ENCODE measurements at places on chromosomes 3 and 15. TPM values are rescaled to one million over a fixed set of nuclear protein-coding genes. Genes with fewer than 3 reads are reported as not detected.

- H3K4me1 ChIP-seq: peaks cover 31% of the 10 kb centered on the region
- H3K27ac ChIP-seq: peak within 1 kb of the TSS; percentile 67
- no peak for DNase-seq
- peaks cover 32% of the 10 kb centered on the region for H3K36me3 ChIP-seq
Measured at GRCh38 chr3:42090973-42091731, at the start of gene TRAK1. TRAK1 (plus strand) TSS chr3:42091357; CDS start chr3:42091470, 113 bp downstream.

Gene ARMC8
- 53.2 TPM for total RNA-seq

Gene BUB1B
- 94.9 TPM for total RNA-seq

- no peaks in the 10 kb centered on the region for H3K4me1 ChIP-seq
- no peak overlapping the region for H3K4me3 ChIP-seq
- peaks cover 2% of the 10 kb centered on the region for H3K27me3 ChIP-seq
- no peak for DNase-seq
- H3K36me3 ChIP-seq: no peaks in the 10 kb centered on the region
Measured at GRCh38 chr3:120670576-120670975, 11.5 kb downstream of the HGD start.

Gene NDN
- 5.1 TPM for total RNA-seq

Gene SOX14
- not detected for total RNA-seq

DNA sequence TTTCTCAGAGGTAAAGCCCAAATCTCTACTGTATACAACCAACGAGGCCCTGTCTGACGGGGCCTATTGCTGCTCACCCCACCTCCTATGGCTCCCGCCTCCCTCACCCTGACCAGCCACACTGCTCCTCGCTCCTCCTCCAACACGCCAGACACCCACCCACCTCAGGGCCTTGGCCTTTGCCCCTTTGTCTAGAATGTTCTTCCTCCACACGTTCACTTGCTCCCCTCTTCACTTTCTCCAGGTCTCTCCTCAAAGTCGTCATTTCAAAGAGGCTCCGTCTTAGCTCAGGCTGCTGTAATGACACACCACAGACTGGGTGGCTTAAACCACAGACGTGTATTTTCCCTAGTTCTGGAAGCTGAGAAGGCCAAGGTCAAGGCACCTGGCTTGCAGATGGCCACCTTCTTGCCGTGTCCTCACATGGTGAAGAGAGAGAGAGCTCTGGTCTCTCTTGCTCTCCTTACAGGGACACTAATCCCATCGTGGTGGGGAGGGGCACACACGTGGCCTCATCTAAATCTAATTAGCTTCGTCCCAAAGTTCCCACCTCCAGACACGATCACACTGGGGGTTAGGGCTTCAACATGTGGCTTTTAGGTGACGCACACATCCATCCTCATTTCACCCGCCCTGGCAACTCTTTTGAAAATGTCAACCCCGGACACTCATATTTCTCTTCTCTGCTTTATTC, 98.2 kb downstream of the TLE3 start:
- no peaks in the 10 kb centered on the region for H3K36me3 ChIP-seq
- no peaks in the 10 kb centered on the region for H3K4me1 ChIP-seq
- no peak overlapping the region for H3K27ac ChIP-seq
- no peak for DNase-seq
- no peak overlapping the region for H3K4me3 ChIP-seq

DNA sequence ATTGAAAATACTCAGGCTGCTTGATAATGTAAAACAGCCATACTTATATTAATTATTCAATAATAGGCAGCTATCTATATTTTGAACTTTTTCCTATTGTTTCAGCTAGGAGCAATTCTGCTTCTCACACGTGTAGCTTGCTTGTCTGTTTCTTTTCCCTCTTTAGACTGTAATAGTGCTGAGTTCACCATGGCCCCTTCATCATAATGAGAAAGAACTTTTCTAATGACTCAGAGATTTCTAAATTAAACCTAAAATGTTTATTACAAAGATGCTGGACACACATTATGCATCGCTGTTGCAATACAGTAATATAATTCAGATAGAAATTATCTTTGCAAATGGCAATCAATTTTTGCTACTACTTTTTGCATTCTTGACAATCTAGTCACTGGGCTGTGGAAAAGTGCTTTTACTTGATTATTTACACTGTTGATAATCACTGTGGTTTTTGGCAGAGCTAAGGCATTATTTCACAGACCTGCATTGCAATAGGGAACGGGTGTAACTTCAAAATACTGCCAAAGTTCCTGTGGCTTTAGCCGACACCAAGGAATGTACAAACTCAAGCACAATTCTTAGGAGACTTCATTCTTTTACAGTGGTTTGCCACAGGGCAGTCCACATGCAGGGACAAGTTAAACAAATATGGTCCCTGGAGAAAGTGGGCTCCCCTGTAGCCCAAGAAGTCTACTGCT, 281.0 kb upstream of the TBL1XR1 start:
- no peak for DNase-seq
- H3K27me3 ChIP-seq: no peaks in the 10 kb centered on the region
- no peak overlapping the region for H3K27ac ChIP-seq
- no peaks in the 10 kb centered on the region for H3K36me3 ChIP-seq
- no peak overlapping the region for H3K4me3 ChIP-seq
- no peaks in the 10 kb centered on the region for H3K4me1 ChIP-seq

Gene GPR149
- not detected for total RNA-seq

GRCh38 chr3:144036498-144036897, 64.9 kb downstream of the DIPK2A start:
- peaks cover 7% of the 10 kb centered on the region for H3K4me1 ChIP-seq
- no peak overlapping the region for H3K27ac ChIP-seq
- no peaks in the 10 kb centered on the region for H3K27me3 ChIP-seq
- no peaks in the 10 kb centered on the region for H3K36me3 ChIP-seq

DNA sequence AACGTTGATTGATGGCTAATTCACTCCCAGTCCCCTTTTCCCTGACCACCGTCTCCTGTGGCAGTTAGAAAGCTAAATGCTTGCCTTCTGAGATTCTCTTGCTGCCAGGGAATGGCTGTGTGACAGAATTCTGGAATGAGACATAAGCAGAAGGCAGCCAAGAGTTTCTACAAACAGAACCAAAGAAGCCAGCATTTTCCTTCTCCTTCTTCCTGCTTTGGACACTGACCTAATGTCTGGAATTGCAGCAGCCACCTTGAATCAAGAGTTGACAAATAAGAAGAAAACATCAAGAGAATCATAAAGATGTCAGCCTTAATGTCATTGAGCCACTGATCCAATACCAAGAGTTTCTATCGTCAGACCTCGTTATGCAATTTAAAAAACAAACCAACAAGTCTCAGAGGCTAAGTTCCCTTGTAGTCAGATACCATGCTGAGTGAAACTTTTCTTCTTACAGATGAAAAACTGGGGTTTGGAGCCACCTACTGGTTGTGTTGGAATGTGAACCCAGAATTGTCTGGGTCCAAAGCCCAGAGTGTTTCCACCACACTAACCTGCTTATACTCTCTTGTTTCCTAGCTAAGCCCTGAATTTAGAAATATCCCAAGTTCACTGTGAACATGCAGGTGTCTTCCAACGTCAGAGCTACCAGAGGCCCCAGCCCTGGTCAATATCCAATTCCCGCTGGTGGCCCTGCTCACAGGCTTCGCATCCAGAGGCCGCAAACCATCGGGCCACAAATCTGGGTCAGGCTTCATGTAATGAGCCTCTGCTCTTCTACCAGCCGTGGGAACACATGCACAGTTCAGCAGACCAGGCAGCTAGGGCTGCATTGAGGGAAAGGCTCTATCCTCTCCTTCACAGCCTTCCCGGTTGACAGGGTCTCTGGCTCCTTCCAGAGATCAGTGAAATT, 42.5 kb downstream of the MCF2L2 start:
- no peaks in the 10 kb centered on the region for H3K36me3 ChIP-seq
- DNase-seq: peak; percentile 76
- no peaks in the 10 kb centered on the region for H3K27me3 ChIP-seq
- no peak overlapping the region for H3K27ac ChIP-seq
- peaks cover 4% of the 10 kb centered on the region for H3K4me1 ChIP-seq
- H3K4me3 ChIP-seq: no peak overlapping the region

- no peak overlapping the region for H3K4me3 ChIP-seq
- no peaks in the 10 kb centered on the region for H3K36me3 ChIP-seq
- H3K4me1 ChIP-seq: no peaks in the 10 kb centered on the region
- no peaks in the 10 kb centered on the region for H3K27me3 ChIP-seq
Measured at GRCh38 chr15:54582863-54583643, 604.8 kb downstream of the UNC13C start.

Gene RSRC1
- total RNA-seq: 44.9 TPM

DNA sequence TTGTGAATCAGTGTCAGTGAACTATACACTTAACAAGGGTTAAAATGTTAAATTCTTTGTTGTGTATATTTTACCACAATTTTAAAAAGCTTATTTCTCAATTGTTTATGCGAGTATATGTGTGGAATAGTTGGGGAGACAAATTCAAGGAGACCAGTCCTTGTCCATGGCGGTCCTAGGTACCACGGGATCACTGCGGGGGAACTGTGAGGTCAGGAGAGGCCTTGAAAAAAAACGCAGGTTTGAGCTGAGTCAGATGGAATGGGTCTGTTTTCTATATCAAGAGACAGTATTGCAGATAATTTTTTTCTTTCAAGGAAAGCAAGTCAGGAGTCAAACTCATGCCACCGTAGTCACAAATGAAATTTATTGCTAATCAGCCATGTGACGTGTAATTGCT, 18.5 kb downstream of the IGF1R start:
- no peaks in the 10 kb centered on the region for H3K36me3 ChIP-seq
- no peaks in the 10 kb centered on the region for H3K27me3 ChIP-seq
- H3K27ac ChIP-seq: no peak overlapping the region
- H3K4me3 ChIP-seq: no peak overlapping the region

Gene IL16
- total RNA-seq: 240 TPM

Gene FGF7
- 0.11 TPM for total RNA-seq

DNA sequence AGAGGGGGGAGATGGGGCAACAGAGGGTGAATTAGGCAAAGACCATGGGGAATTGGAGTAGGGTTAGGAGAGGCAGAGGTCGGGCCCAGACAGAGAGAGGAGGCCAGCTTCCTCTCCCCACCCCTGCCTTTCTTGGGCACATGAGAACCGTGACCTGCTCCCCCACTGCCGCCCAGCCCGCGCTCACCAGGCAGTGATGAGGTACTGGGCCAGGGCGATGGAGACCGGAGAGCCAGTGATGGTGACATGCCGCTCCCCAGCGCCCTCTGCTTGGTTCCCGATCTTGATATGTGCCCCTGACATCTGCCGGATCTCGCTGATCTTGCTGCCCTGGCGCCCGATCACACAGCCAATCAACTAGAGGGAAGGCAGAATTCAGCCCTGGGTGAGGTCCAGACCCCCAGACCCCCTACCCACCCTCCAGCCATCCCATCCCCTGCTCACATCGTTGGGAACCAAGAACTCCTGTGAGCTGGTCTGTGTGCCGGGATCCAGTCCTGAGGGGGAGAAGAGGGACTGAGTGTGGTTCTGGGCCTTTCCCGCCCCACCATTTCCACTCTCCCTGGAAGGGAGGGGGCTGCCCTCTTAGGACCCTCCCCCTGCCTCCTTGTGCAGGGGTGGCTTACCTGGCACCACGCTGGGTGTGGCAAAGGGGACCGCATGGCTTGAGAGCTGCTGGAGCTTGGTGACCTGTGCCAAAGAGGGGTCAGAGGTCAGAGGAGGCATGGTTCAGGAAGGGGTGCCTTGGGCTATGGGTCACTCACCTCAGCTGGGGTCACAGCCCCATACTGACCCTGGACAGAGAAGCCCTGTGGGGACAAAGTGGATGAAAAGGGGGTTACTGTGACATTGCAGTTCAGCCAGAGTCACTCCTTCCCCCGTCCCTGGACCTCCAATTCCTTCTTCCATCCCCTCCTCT, 3.7 kb downstream of the GPR62 start:
- DNase-seq: no peak
- H3K36me3 ChIP-seq: no peaks in the 10 kb centered on the region
- H3K4me1 ChIP-seq: peaks cover 13% of the 10 kb centered on the region
- H3K27ac ChIP-seq: no peak overlapping the region

Gene GAP43
- not detected for total RNA-seq

DNA sequence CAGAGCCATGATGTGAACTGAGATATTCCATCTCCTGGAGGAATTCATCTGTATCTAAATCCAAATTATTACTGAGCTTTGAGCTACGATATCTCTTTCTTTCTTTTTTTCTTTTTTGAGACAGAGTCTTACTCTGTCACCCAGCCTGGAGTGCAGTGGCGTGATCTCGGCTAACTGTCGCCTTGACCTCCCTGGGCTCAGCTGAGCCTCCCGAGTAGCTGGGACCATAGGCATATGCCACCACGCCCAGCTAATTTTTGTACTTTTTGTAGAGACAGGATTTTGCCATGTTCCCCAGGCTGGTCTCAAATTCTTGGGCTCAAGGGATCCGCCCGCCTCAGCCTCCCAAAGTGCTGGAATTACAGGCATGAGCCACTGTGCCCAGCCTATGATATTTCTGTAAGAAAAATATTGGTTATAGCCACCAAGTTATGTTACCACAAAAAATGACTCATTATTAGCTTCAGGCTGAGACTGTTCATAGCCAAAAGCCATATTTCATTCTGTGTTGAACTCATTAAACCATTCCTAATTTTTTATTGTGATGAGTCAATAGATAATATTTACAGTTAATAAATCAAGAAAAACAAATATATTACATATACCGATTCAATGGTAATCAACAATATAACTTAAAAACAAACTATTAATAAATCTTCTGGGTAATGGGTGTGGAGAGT, 27.1 kb upstream of the SLC30A4 start:
- H3K27ac ChIP-seq: no peak overlapping the region
- no peaks in the 10 kb centered on the region for H3K36me3 ChIP-seq
- peaks cover 6% of the 10 kb centered on the region for H3K27me3 ChIP-seq
- no peak for DNase-seq
- no peak overlapping the region for H3K4me3 ChIP-seq
- no peaks in the 10 kb centered on the region for H3K4me1 ChIP-seq

GRCh38 chr3:47908744-47909143, 105.8 kb downstream of the DHX30 start:
- DNase-seq: no peak
- H3K27ac ChIP-seq: no peak overlapping the region
- no peak overlapping the region for H3K4me3 ChIP-seq
- H3K27me3 ChIP-seq: no peaks in the 10 kb centered on the region
- peaks cover 2% of the 10 kb centered on the region for H3K4me1 ChIP-seq
- peaks cover 38% of the 10 kb centered on the region for H3K36me3 ChIP-seq

Gene PTPN9
- 48.7 TPM for total RNA-seq

Gene CCNB2
- 107 TPM for total RNA-seq

DNA sequence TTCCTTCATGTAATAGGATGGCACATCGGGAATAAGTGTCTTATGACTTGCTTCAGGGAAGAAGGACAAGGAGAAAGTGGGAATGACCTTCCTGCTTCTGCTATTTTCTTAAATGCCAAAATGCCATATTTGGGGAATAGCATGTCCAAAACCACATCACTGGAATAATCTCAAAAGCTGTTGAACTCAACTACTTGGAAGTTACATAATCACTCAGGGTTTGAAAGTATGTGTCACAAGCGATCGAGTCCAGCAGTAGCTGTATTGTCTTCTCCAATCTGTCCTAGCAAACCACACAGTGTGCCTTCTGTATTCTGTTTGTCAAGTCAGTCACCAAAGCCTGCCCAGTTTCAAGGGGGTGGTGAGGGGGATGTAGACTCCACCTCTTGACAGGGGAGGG, 58.3 kb upstream of the GADL1 start:
- no peaks in the 10 kb centered on the region for H3K36me3 ChIP-seq
- no peaks in the 10 kb centered on the region for H3K4me1 ChIP-seq
- H3K27me3 ChIP-seq: peaks cover 3% of the 10 kb centered on the region
- H3K27ac ChIP-seq: no peak overlapping the region
- H3K4me3 ChIP-seq: no peak overlapping the region

Gene KBTBD8
- total RNA-seq: 10.8 TPM

- peaks cover 53% of the 10 kb centered on the region for H3K4me1 ChIP-seq
- H3K36me3 ChIP-seq: peaks cover 11% of the 10 kb centered on the region
- H3K27me3 ChIP-seq: no peaks in the 10 kb centered on the region
- no peak for DNase-seq
Measured at GRCh38 chr3:71268462-71268999, 315.0 kb downstream of the FOXP1 start.

- no peaks in the 10 kb centered on the region for H3K27me3 ChIP-seq
- peak; percentile 77 for DNase-seq
- peaks cover 46% of the 10 kb centered on the region for H3K36me3 ChIP-seq
- peaks cover 59% of the 10 kb centered on the region for H3K4me1 ChIP-seq
Measured at GRCh38 chr15:31328428-31328968, 1.9 kb downstream of the KLF13 start.

Gene UROC1
- total RNA-seq: not detected

Gene RTP1
- total RNA-seq: not detected
